Esophagus squamous epithelium (tissue), 5 donors: ENCODE measurements at places on chromosomes 7 and 10.

GRCh38 chr10:34664706-34665105 lies 150.4 kb downstream of the PARD3 start:
- no peak for DNase-seq

DNA sequence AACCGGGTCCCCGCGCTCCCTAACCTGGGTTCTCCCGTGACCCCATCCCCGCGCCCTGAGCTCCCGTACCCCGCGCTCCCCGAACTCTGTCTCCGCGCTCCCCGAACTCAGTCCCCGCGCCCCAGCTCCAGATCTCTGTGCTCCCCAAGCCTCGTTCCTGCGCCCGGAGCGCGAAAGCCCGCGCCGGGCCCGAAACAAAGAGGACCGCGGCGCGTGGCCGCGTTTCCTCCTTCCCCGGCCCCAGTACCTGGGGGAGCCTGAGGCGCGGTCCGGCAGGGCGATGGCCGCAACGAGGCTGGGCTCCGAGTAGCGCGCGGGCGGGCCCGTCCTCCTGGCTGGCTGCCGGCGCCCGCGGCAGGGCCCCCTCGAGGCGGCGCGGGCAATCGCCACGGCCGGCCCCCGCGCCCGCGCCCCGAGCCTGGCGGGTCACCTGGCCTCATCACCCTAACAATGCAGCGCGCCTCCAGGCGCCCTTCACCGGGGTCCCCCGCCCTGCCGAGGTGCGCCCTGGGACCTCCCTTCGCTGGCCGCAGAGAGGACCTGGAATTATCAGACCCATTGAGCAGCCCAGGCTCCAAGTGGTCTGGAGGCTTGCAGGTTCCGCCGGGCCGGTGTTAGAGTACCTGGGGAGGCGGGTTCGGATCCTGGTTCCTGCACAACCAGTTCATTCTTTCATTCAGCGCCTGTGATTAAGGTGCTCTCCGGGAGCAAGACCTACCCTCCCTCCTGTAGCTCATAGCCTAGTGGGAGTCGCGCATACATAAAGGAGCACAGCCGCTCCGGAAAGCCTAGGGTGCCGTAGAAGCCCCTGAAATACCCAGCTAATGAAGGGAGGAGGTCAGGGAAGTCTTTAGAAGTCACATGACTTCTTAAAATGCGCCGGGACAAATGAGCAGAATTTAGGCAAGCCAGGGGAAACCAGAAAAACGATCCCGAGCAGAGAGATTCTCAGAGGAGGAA lies at the start of gene TNS3:
TSS of gene TNS3 (minus strand) at position 308 of the 960 bp plus-strand sequence. CDS start 142,475 bp downstream, outside the sequence.
- DNase-seq = no peak

GRCh38 chr10:71832967-71833366 lies 18.1 kb downstream of the PSAP start:
- no peak for DNase-seq

- no peak for DNase-seq
Measured at GRCh38 chr7:91228927-91229558, 35.2 kb upstream of the FZD1 start.

GRCh38 chr10:79629955-79630327 lies 19.2 kb downstream of the SFTPA1 start:
- no peak for DNase-seq

DNA sequence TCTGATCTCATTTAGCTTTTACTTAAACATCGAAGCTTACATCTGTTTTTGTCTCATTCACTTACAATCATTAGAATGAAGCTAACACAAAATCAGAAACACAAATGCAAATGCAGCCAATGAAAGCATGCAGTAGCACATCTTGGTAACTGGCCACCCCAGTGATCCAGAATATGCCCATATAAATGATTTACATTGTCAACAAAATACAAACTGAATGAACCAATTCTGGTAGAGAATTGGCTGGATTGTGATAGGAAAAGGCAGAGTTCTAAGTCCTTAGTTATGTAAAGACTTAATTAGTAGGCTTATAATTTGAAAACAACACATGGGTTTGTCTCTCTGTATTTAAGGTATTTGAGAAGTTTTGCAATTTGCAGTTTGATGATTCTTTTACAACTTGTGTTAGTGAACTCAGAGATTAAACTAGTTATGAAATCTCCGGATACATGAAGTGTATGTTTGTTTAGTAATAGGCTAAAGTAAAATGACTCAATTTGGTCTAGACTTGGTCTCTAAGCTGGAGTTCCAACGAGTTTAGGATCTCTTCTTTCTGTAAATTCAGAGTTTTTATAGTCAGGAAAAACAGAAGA lies 21.2 kb downstream of the TECTB start:
- DNase-seq = no peak

- no peak for DNase-seq
Measured at GRCh38 chr7:105799677-105800076, 76.7 kb downstream of the ATXN7L1 start.

- DNase-seq = no peak
Measured at GRCh38 chr7:135095450-135095849, 52.4 kb upstream of the TMEM140 start.

- DNase-seq = no peak
Measured at GRCh38 chr7:156842740-156843140, 50.2 kb downstream of the LMBR1 start.

DNA sequence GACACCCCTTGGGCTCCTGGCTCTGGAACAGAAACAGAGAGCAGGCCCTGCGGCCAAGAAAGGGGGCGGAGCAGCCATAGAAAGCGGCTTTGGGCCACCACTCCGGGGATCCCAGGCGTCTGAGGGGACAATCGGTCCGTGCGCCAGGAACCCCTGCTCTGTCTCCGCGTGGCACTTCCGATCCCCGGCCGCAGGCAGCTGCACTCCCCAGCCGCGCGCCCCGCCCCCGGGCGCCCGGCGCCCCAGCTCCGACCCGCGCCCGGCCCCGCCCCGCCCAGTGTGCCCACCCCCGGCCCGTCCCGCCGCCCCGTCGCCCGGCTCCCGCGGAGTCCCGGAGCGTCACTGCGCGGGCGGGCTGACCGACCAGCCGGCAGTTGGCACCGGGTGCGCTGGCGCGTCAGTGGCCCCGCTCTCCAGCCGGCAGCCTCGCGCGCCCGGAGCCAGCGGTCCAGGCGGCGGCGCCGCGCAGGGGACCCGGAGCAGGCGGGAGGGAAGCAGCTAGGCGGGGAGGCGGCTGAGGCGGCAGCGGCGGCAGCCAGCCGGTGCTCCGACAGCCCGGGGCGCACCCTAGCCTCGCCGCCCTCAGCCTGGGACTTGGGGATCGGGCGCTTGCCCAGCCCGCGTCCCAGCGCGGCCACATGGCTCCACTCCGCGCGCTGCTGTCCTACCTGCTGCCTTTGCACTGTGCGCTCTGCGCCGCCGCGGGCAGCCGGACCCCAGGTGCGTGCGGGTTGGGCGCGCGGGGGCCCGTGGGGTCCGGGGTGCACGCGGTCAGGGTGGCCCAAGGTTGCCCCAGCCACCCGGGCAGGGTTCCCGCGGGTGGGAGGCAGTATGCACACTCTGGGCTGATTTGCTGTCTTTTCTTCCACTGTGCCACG lies at the start of gene ADAMTS14:
TSS of gene ADAMTS14 (plus strand) at position 342 of the 878 bp plus-strand sequence. CDS start at position 639, 297 bp downstream.
- no peak for DNase-seq

- DNase-seq = no peak
Measured at GRCh38 chr7:95199779-95200558, 124.4 kb downstream of the PON1 start.

DNA sequence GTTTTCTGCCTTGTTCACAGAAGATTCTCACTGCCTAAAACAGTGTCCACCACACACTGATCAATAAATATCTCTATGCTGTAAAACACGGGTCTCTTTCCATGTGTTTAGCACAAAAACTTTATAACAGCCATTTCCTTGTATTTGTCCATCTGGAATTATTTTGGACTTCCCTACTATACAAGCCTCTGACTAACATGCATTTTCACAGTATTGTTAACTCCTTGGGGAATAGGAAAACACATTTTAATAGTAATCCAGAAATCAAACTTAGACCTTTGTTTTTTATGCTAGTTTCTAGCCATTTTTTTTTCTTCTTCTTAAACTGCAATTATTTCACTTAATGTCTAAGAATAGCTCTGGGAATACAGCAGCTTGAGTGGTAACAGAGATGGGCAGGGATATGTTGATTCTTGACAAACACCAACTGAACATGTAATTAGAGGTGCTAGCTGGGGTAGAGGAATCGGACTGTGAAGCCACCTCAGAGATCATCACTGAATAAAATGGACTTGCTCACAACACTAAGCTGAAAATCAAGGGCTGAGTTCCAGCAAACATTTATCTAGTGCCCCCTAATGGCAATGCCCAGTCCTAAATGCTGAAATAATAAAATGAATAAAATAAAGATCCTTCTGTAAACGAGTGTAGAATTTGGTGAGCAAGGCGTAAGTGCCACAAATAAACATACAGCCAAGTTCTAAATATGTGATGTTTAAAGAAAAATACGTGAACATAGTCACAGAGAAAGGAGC lies 593.1 kb downstream of the SORCS1 start:
- DNase-seq = no peak

DNA sequence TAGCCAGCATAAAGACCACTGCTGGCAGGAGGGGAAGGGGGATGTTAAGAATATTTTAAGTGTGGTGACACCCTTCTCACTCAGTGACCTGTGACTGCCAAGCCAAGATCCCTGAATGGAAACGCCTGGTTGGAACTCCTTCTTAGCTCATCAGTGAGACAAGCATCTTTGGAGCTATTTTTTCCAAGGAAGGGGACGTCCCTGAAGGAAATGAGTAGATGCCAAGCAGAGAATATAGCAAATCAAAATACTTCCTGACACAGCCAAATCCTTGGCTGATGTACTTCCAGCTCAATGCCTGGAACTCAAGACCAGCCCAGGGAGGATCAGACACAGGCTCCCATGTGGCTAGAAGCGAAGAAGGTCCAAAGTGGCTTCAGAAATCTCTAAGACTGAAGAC lies 82.2 kb downstream of the SORBS1 start:
- no peak for DNase-seq

DNA sequence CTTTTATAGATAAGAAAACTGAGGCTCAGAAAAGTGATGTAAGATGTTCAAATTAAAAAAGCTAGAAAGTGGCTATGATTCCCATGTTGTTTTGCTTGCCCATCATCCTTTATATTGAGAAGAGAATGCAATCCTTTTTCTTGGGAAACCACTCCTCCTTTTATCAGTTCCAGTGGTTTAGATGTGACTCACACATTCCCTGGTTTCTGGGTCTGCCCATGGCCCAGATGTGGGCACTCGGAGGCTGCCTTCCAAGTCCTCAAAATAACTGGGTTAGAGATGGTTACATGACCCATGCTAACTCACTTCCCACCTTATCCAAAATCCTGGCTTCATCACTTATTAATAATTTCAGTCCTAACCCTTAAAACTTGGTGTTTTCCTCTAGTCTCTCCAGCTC lies 550.0 kb downstream of the MDFIC start:
- no peak for DNase-seq

GRCh38 chr10:126959906-126960685 lies 54.9 kb downstream of the DOCK1 start:
- no peak for DNase-seq

GRCh38 chr10:17880601-17881000 lies 71.1 kb upstream of the SLC39A12 start:
- no peak for DNase-seq

- DNase-seq = no peak
Measured at GRCh38 chr10:84200537-84201243, 6.4 kb downstream of the CDHR1 start.

DNA sequence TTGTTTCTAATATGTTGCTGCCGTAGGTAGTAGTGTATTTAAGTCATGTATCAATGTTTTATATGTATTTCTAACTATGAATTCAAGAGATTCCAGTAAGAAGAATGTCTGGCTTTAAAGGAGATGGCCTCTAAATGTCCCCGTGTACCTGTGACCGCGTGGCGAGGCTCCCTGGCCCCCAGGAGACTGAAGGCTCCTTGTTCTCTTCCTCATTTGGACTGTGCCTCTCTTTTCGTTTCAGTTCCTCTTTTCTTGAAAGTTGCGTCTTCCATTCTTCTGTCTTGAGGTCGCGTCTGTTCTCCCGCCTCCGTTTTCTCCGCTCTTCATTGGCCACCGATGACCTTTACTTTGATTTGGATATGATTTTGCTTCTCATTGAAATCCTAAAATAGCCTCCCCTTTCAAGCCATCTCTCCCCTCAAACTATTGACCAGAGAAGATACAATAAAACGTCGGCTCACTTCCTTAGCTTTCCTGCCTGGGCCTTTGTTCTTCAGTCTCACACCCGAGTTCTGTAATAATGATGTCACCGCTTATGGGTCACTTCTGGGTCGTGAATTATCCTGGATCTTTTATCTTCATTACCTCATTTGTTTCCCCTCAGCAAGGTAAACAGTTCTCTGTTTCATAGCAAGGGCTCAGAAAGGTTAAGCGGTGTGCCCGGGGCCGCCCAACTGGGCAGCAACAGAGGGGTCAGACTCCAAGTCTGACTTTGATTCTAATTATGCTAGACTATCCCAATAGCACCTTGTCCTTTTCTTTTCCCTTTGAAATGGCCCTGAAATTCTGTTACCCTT lies 28.7 kb downstream of the WIPI2 start:
- DNase-seq = no peak

DNA sequence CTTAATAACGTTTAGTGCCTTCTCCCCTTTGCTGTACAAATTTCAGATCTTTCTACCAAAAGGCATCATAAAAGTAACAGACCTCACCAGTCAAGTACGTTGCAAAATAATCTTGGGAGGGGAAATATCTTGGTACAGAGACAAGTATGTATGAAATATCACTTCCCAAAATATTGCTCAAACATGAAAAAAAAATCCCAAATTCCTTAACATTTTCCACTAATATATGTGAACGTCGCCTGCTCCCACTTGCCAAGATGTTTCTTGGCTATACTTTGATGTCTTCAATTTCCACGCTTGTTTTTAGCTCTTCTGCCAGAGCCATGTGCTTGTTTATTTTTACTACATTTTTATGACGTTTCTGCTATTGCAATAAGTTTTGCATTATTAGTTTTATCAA lies 223.5 kb downstream of the PLXNA4 start:
- no peak for DNase-seq

DNA sequence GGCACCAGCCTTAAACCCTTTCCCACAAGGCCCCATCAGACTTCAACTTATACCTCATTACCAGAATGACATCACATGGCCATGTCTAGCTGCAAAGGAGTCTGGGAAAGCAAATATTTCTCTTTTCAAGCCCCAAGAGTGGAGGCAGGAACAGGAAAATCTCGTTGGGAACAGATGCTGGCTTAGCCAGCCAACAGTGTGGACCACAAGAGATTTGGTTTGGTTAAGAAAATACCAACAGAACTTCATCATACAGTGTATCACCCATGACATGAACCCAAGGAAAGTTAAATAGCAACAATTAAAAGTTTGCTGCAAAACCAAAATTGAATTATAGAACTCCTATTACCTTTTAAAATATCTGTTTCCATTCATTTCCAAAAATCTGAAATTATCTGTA lies 2.2 kb upstream of the MET start:
- no peak for DNase-seq

DNA sequence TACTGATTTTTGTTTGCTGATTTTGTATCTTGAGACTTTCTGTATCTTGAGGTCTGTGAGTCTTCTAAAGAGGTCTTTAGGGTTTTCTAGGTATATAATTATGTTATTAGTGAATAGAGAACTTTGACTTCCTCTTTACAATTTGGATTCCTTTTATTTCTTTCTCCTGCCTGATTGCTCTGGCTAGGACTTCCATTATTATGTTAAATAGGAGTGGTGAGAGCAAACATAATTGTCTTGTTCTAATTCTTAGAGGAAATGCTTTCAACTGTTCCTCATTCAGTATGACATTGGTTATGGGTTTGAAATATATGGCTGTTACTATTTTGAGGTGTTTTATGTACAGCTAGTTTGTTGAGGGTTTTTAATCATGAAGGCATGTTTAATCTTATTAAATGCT lies 308.0 kb upstream of the TEX47 start:
- no peak for DNase-seq

- DNase-seq = no peak
Measured at GRCh38 chr10:113244750-113245149, 294.7 kb downstream of the TCF7L2 start.

GRCh38 chr7:127911968-127912511 lies 119.2 kb downstream of the LRRC4 start:
- no peak for DNase-seq
